ENCODE measurements at places on chromosomes 11 and 22.

DNA sequence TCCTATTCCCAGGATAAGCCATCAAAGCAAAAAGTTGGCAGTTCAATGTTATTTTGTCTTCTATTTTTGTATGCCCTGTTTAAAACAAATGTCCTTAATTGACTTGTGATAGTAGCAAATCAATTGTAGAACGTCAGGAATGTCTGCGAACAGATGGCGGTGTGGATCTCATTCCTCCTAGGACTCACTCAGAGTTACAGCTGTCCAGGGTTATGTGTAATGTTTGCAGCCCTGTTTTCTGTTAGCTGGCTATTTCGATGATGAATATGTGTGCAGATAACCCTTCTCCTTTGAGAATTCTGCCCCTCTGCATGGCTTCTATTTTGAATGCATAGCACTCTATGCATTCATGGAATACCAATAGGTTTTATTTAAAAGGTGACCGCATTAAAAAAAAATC, 1248.0 kb upstream of the CNTN5 start:
- DNase-seq, result no peak

DNA sequence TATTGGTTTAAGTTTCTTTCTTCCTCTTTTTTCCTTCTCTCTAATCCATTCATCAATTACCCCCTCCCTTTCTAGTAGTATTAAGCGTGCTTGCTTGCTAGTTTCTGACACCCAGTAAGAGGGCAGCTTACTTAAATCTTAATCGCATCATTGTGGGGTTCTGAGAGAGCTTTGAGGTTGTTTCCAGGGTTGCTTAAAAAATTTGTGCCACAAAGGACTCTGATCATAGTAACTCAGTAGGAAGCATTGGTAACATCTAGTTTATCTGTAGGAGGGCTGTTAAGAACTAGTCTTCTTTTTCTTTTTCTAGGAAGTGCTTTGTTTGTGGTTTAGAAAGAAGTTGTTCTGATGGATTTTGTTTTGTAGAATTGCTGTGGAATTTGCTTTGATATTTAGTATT, 45.3 kb downstream of the TMEM135 start:
- no peak for DNase-seq

DNA sequence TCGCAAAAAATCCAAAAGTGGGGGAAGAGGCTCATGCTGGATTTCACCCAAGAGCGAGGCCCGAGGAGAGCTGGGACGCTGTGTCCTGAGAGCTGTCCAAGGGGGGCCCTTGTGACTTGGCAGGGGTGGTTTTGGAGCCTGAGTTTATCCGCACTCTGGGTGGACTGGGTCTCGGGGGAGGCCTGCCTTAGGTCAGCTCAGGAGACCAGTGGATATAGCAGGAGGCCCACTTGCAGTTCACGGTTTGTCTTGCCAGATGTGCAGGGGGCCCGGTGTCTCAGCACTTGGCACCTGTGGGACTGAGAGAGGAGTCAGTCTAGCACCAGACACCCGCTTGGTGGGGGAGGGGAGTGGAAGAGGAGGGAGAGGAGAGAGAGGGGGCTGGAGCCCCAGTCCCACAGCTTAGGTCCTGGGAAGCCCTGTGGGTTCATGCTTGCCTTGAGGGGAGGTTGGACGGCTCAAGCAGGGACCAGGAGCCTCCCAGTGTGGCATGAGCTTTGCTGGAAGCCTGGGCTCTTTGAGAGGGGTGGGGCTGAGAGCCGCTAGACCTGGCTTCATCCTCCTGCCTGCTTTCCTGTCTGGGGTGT, 33.4 kb downstream of the PARVB start:
- DNase-seq, result no peak

DNA sequence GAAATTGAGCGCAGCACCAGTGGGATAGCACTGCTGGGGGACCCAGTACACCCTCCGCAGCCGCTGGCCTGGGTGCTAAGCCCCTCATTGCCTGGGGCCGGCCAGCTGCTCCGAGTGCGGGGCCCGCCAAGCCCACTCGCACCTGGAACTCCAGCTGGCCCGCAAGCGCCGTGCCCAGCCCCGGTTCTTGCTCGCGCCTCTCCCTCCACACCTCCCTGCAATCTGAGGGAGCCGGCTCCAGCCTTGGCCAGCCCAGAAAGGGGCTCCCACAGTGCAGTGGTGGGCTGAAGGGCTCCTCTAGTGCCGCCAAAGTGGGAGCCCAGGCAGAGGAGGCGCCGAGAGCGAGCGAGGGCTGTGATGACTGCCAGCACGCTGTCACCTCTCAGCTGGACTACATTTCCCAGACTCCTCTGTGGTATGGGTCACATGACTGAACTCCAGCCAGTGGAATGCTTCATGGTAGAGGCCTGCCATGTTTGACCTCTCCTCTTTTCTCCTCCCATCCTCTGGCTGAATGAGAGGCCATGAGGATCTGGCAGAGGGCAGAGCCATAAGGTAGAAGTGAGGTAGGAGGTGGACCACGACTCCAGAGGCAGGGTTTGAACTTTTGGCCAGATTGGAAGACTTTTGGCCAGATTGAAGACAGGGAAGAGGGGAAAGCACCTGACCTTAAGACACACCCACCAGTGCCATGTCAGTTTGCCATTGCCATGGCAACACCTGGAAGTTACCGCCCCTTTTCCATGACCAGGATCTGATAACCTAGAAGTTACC, 6.2 kb downstream of the MRGPRD start:
- no peak for DNase-seq

DNA sequence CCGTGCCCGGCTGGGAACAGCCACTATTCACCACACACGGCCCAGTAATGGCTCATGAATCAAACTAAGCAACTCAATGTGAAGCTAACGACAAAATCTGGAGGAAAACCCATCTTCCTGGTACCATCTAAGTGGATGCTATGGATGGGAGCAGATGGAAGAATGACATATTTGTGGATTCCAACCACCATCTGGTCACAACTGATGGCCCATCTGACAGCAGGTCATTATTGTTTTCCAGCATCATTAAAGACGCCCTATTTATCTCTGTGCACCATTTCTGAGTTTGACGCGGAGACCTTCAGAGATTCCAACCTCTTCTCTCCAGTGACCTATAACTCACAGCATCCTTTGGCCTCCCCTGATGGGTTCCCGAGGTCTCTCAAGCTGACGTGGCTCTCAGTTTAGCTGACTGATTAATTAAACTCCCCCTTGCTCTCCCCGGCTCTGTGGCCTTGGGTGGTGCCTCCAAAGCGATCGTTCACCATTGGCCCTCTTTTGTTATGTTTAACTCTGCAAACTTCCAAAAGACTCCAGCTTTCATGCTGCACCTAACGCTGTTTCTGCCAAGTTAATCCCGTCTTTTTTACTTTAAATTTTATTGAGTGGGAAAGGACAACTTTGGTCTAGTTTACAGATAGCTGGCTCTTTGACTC, 1514.4 kb downstream of the BRD1 start:
- DNase-seq, result no peak

DNA sequence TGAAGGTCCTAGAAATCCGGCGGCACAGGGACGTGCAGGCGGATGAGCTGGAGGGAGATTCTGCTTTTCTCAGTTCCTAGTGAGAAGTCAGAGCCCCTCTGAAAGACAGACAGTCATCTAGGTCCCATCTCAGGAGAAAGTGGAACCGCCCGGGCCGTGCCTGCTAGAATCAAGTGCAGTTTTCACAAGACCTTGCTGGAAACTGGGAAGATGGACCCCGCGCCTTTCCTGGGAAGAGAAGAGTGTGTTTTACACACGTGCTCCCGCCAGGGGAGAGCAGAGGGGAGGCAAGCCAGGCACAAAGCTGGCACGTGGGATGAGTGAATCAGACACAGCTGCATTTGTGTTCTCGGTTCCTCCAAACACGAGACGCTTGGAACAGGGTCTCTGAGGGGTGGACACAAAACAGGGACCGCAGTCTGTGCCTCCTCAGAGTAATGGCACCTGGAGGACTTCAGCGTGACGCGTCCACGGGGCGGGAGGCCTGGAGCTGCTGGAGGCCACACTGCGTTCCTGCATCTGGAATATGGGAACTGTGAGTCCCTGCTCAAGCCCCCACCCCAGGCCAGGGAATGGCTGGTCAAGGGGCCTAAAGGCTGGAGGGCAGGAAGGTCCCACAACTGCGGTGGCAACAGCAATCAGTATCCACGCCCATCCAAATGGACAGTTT, 218.3 kb downstream of the BRD1 start:
- DNase-seq, result no peak

DNA sequence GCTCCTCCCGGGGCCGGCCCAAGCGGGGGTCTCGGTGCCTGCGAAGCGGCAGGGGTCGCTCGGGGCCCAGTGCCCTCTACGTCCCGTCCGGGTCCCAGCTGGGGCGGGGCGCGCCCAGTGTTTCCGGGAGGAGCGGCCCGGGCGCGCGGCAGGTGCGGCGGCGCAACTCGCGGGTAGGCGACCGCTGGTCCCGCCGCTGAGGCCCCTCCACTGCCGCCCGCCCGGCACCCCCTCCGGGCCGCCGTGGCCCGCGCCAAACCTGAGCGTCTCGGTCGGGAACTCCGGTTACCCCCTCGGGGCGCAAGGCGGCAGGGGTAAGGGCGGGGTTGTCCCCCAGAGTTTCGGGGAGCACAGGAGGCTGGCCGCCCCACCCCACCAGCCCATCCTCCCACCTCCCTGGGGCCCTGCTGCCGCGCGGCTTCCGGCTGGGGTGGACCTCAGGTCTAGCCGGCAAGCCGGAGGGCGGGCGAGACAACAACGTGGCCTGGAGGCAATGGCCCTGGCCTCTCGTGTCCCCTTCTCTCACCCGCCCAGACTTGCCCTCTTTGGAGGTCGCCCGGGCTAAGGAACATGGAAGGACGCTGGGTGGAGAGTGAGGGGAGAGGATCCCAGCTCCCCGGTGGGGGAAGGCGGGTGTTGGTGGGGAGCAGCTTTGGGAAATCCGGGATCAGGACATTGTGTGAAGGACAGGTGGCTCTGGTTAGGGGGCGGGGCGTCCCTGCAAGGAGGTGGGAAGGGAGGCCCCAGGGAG, 398 bp upstream of the CRACR2B start:
- no peak for DNase-seq

DNA sequence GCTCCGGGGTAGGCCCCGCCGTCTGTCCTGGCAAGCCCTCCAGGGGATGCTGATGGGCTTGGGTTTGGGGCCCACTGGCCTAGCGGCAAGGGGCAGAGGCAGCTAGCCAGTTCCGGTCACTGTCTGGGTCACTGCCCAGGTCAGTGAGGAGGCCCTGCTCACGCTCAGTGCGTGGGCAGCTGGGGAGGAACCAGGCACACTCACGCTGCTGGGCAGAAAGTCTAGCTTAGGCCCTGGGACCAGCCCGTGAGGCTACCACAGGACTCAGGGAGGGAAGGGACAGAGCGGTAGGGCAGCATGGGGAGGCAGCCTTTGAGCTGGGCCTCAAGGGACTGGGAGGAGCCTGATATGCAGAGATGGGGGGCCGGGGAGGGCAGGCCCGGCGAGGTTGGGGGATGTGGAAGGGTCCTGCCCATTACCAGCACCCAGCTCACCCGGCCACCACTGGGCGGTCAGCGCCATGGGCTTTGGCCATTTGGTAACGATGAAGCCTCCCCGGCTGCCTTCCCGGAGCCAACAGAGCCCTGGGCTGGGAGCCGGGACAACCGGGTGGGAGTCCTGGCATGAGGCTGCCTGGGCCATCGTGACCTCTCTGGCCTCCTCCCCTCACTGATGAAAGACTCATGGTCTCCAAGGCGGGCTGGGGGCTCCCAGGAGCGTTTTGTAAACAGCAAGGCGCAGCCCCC, 14.2 kb downstream of the SHISAL1 start:
- no peak for DNase-seq

Data from caudate nucleus (tissue), 63 donors.